Activated naive CD8-positive, alpha-beta T cell treated with anti-CD3 and anti-CD28 coated beads, Interleukin-2, amount 10 ng/mL, durations not matched to agents 7 days and 5 days (primary cell): ENCODE measurements at places on chromosomes 5 and 9. TPM values are rescaled to one million over a fixed set of nuclear protein-coding genes. Genes with fewer than 3 reads are reported as not detected.
A peak's percentile ranks its signal among the peaks of the same experiment; 100 is the strongest.

TICAM2 gene
- 1.8 TPM for total RNA-seq

WDR55 gene
- 41.8 TPM for total RNA-seq

TMEFF1 gene
- not detected for total RNA-seq

PAIP2 gene
- total RNA-seq: 118 TPM

PCDHA9 gene
- not detected for total RNA-seq

SVEP1 gene
- not detected for total RNA-seq

SLC31A2 gene
- 4.7 TPM for total RNA-seq

- no peak for DNase-seq
These were observed 54.9 kb upstream of the EPB41L4A start for GRCh38 chr5:112473989-112474388.

DNA sequence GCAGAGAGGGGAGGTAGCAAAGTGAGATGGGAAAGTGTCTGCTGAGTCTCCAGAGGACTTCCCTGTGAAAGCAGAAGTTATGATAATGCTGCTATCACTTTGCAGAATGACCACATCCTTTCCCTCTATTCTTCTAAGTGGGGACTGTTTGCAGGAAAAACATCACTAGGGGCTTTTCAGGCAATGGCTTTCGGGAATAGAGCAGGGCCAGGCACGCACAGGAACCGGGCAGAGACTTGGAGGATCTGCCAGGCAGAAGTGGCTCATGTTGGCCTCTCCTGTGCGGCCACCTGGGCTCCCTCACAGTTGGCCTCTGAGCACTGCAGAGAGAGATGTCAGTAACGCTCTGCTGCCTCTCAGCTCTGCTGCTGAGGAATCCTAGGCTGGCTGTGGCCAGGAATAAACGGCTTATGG lies 214.7 kb downstream of the MAST4 start:
- no peak for DNase-seq

DNA sequence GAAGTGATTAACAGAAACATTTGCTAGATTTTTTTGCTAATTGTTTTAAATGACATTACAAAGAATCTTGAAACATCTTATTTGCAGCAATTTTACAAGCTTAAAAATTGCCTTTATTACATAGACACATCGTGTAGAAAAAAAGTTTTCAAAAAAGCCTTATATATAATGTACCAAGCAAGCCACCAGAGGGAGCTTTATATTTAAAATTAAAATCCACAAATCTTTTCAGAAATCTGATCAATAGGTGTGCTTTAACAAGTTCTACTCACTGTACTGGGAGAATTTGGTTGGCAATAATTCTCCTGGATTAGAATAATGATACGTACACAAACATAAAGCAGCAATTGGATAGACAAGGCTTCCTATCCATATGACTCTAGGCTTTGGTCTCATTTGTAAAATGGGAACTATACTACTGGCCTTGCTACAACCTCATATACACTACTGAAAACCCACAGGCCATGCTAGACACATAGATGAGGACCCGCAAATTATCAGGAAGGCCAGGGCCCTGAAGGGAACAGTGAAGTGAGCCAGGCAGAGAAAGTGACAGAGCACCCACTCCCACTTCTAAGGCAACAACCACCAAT lies 4.8 kb downstream of the PSMB7 start:
- DNase-seq: no peak

DNA sequence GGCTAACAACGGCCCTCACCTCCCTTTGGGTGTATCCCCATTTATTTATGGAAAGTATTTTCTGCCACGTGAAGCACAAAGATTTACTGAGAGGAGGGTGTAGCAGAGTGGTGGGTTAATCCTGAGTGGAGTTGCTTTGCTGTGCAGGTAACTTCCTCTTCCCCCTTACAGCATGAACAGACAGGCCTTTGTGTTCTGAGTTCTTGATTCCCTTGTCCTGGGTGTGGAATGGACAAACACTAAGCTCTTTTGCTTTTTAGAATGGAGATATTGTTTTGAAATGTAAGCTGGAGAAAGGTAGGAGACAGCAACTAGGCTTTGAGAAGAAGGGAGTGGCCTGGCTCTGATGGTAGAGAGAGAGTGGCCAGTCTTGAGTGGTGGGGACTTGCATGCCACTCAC lies 17.1 kb upstream of the GLRX start:
- no peak for DNase-seq

DNA sequence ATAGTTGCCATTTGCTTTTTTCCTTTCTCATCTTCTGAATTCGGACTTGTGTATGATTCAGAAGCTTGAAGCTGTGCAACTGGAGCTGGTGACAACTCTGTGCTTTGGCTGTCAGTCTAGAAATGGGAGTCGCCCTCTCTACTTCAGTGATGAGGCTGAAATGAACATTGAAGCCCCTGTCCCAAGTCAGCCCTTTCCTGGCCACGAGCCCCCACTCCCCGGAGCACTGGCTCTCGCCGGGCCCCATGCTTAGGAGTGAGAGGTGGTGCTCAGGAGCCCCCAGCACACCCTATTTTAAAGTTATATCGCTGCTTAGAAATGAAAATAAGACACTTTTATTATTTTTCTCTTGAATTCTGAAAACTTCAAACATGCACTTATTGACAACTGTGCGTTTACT lies 66.0 kb downstream of the PSMB7 start:
- DNase-seq: no peak

GRCh38 chr9:1522219-1522767 lies 472.1 kb downstream of the DMRT2 start:
- no peak for DNase-seq

- no peak for DNase-seq
These were observed 12.0 kb downstream of the URM1 start for GRCh38 chr9:128383007-128383753.

DNA sequence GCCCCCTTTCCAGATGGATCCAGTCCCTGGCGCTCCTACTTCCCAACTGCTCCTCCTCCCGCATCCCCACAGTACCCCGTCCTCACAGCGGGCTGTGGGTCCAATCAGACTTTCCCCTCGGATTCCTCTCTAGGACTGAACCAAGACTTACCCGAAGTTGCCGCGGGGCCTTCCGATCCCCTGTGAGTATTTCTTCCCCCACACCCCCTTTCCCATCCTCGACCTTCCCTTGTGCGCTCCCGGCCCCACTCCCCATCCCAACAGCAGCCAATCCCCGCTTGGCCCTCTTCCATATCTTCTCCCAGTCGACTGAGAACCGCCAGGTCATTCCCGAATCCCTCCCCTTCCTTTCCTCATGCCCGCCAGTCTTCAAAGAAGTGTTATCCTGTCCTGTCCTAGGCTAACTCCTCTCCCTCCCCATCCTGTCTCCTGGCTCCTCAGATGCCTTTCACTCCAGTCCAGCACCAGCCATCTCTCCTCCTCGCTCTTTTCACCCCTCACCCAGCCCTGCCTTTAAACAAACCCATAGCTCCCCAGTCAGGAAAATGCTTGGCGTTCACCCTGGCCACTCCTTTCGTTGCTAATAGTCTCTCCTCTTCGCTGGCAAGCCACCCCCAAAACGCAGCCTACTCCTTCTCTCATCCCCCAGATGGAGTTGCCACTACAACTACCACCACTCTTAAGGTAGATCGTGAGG lies 646 bp downstream of the SWI5 start:
- DNase-seq: no peak

DNA sequence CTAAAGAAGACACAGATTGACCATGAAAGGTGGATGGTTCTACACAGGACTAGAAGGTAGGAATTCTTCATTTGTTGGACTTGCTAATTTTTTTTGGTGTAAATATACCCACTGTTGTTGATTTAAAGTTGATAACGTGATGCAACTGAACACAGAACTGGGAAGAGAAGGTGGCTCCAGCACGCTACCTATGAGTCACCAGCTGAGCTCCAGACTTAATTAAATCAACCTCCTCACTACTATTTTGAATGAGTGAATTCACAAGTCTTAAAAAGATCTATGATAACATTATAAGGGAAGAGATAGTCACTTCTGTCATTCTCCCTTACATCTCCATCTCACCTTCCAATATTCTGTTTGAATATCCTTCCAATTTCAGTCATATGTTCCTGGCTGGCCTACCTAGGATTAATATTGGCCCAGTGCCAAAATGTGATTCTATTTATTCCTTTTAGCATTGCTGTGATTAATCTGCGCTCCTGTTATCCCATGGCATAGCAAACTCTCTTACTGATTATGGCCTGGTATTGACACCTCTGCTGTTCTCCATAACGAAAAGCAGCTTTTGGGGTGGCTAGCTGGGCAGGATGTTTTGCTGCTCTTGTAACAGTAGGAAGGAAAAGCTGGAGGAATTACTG lies 135.9 kb upstream of the CCDC152 start:
- no peak for DNase-seq

DNA sequence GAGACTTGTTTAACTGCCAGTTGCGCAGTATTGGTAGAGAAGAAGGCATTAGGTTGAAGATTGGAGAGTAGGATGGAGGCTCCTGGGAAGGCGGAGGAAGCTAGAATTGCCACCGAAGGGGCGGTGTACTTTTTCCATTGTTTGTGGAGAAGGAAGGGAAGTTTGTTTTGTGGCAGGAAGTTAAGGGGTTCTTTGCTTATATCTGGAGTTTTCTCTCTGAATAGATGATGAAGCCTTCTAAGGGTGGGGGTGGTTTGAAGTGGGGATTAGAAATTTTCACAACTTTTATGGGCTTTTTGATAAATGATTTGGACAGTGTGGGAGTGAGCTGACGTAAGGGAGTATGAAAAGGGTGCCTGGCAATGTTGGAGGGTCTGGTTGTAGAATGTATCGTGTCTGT lies 59.3 kb downstream of the SNX30 start:
- no peak for DNase-seq

DNA sequence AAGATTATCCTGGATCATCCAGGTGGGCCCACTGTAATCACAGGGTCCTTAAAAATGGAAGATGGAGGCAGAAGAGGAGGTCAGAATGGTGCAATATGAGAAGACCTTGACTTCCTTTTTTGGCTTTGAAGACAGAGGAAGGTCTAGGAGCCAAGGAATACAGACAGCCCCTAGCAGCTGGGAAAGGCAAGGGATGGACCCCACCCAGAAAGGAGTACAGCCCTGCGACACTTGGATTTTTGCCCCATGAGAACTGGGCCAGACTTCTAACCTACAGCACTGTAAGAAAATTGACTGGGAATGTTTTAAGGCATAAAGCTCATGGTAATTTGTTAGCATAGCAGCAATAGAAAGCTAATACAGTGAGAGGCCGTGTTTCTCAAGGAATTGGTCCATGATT lies 66.9 kb upstream of the LRRTM2 start:
- no peak for DNase-seq

- no peak for DNase-seq
These were observed 616.3 kb downstream of the SLCO4C1 start for GRCh38 chr5:101679816-101680215.

- peak; percentile 8 for DNase-seq
These were observed 15.1 kb upstream of the LPCAT1 start for GRCh38 chr5:1538741-1539392.

GRCh38 chr9:132639322-132639721 lies 30.5 kb downstream of the DDX31 start:
- DNase-seq: no peak

DNA sequence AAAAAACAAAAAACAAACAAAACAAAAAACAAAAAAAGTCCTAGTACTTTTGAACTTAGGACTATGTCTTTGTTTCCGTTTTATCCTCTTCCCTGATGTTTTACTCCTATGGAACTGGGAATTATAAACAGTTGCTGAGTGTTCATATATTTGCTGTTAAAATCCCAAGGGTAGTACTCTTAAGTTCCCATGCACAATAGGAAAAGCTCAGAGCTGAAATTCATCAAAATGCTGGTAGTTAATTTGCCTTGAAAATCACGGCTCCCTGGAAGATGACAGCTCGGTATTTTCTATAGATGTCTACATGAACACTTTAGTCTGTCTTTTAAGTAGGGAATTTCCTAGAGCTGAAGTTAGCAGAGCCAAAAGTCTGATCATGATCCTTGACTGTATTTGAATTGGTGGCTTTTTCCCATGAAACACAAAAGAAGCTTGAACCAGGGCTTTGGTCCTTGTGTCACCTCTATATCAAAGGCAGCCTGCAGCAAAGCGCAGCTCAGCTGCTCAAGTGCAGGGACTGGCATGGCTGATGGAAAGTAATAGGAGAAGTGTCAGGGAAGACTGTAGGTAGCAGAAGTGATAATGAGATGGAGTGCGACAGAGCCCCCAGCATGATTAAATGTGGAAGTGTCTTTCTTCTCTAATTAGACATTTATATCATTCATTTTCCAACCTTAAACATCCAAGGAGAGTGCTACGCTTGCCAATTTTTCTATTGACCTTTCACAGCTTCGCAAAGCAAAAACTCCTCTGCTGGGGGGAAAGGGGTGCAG lies 310.9 kb downstream of the TRIM36 start:
- DNase-seq: no peak
